ENCODE measurements at places on chromosomes 2 and 18.

DNA sequence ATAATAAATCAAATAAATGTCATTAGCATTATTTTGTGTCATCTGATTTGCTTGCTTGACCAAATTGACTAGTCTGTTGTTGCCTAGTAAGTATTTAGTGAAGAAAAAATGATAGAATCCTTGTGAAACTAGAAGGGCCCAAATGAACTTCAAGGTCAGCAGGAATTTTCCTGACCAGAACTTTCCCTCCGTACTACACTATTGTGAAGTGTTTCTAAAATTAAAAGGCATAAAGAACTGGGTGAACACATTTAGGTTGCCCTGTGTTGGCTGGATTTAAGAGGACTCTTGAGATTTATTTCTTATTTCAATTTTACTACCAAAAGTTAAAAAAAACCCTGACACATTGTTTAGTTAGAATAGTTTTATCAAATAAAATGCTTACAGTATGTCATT lies 142.6 kb downstream of the CCDC85A start:
- DNase-seq: no peak

- no peak for DNase-seq
Measured at GRCh38 chr2:2187196-2187595, 143.9 kb downstream of the MYT1L start.

DNA sequence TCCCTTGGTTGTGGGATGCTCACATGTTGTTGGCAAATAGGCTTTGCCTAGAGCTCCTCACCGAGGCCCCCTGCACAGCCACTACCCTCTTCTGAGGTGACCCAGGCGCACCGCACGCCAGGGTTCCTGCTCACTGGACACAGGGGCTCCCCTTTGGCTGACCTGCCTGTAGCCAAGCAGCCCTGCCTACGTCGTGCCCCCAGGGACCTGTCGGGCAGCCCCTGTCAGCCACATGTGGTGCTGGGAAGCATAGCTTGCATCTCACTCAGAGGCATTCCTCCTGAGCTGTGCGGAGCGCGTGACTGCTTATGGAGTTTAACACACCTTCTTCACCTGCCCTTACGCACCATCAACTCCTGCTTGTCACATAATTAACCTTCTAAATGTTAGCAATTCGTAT lies 116.3 kb downstream of the ZNF236 start:
- DNase-seq: no peak

- no peak for DNase-seq
Measured at GRCh38 chr2:207055257-207055656, 110.5 kb downstream of the KLF7 start.

GRCh38 chr2:45713591-45713990 lies 62.1 kb downstream of the PRKCE start:
- DNase-seq: no peak

GRCh38 chr18:7056026-7056425 lies 61.6 kb downstream of the LAMA1 start:
- DNase-seq: no peak

DNA sequence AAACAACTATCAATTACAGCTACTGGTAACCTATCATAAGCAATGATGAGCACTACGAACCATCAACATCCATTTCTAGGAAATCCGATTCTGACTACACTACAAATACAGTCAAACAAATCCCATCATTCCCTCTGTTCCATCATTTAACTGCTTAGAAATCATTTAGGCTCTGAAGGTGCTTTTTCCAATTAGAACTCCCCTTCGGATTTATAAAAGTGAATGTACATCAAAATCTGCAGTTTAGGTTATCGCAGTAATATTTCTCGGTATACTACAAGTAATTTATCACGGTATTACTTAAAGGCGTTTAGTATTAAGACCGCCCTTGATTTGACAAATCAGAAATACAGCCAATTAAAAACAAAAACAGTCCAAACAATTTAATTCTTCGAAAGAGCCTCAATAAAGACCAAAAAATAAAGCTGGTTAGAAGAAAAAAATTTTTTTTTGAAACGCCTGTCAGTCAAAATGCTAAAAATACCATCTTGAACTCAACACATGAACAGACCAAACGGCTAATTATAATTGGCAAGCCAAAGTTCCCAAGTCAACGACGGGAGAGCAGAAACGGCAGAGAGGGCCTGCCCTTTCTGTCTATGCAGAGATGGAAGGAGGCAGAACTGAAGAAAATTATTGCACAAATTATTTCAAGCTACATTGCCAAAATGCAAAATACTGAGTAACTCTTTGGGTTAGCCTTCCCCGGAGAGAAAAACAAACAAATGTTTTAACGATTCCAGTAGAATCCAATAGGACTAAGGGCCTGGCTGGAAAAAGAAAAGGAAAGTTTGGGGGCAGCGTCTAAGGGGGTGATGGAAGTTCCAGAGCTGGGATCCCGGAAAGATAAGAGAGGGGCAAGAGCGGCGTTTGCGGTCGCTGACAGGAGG lies 1.2 kb downstream of the VPS54 start:
- DNase-seq: no peak
